ENCODE measurements at places on chromosomes 2 and 18.

GRCh38 chr2:217562871-217563480 is 439.8 kb downstream of the TNS1 start:
- DNase-seq, result no peak

- DNase-seq, result peak; percentile 26
Observed at GRCh38 chr2:138829326-138829919, 49.2 kb upstream of the NXPH2 start.

DNA sequence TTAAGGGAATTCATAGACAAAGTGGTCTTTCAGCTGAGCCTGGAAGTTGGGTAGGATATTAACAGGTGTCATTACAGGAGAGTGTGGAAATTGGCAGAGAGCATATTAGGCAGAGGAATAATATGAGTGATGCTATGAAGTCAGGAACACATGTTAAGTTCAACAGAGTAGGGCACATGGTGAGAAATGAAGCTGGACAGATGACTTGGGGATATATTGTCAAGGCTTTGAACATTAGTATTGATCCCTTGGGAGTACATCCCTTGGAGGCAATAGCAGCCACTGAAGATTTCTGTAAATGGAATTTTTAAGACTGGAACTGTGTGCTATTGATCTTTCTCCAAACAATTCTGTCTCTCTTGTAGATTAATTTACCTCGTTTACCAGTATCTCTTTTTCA is 170.7 kb downstream of the SCG2 start:
- DNase-seq, result no peak

- no peak for DNase-seq
Observed at GRCh38 chr2:5089409-5089808, 602.8 kb upstream of the SOX11 start.

DNA sequence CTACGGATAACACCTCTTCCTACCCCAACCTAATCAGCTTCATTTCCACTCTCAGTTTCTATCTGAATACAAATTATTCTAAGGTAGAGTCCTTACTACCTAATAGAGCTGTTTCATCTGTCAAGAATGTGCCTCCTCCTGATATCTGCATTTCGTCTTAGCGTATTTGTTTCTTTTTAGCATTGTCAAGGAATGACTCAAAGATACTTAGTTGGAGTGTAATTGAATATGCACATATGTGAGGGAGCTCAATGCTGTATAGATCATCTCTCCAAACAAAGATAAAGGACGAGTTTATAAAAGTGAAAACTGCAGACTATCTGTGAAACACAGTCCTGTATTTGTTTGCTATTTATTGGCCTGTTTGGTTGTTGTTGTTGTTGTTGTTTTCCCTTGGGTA is 2059.4 kb upstream of the CELF4 start:
- no peak for DNase-seq

- no peak for DNase-seq
Observed at GRCh38 chr2:112705575-112705974, 15.2 kb upstream of the NT5DC4 start.

GRCh38 chr2:18930971-18931370 is 341.6 kb upstream of the NT5C1B start:
- no peak for DNase-seq

DNA sequence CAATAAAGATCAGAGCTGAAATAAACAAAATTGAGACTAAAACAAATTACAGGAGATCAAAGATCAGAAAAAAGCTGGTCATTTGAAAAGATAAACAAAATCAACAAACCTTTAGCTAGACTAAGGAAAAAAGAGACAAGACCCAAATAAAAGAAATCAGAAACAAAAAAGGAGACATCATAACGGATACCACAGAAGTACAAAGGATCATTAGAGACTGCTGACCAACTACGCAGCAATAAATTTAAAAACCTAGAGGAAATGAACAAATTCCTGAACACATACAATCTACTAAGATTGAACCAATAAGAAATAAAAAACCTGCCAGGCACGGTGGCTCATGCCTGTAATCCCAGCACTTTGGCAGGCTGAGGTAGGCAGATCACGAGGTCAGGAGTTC is 33.7 kb downstream of the USP34 start:
- no peak for DNase-seq

DNA sequence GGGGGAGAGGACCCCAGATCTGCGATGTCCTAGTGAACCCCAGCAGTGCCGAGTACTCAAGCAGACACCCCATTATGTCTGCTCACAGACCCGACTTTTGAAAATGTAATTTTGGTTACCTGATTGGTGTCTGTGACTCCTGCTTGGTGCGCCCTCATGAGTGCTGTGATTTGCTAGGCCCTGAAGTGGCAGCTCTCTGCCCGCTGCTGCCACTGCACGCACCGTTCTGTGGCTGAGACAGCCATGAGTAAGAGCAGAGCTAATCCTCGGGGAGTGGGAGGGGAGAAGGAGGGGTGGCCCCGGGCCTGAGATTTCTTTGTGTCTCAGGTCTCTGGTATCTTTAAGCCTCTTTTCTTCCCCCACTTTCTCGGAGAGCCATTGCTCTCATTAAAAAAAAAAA is 18.2 kb downstream of the FHOD3 start:
- DNase-seq, result no peak

DNA sequence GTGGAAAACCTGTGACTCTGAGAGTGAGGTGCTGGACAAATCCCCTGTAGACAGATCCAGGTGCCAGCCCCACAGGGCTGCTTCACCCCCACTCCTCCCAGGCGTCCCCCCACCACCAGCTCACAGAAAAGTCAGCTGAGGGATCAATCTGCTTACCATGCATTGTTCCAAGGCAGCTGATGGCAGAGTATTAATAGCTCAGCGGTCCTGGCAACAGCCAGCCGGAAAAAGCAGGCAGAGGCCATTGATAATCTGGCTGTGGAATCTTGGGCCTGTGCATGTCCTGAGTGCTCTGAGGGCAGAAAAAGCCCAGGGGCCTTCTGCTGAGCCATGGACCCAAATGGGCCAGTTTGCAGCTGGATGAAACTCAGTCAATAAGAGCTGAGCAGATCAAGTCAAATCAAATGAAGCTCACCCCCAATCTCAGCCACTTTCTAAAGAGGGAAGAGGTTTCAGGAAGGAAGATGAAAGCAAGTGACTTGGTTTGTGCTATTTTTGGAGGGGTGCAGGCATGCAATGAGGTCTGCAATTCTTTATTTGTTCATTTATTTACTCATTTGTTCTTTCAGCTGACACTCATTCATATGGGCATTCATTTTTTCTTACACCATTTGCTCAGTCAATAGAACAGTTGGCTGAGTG is 63.4 kb downstream of the GYPC start:
- no peak for DNase-seq

GRCh38 chr2:172614932-172615331 is 59.0 kb downstream of the PDK1 start:
- DNase-seq, result no peak
